A549 treated with DMSO at 1 μM for 4 hours (cell line): ENCODE measurements at places on chromosomes 4 and X. TPM values are rescaled to one million over a fixed set of nuclear protein-coding genes. Genes with fewer than 3 reads are reported as not detected.

CT45A10 gene
- total RNA-seq, result 0.23 to 0.55 TPM (median 0.37 TPM) in 4 of 5 replicates, not detected in the other

MAGED1 gene
- 68.0 to 105 TPM (median 82.1 TPM) in 5 replicates for total RNA-seq

GPR173 gene
- total RNA-seq, result 0.01 to 0.02 TPM in 2 of 5 replicates, not detected in the others

NPFFR2 gene
- total RNA-seq, result 0.08 TPM in 1 of 5 replicates, not detected in the others

LNX1 gene
- 0.03 to 0.09 TPM (median 0.04 TPM) in 4 of 5 replicates, not detected in the other for total RNA-seq

LUZP4 gene
- not detected in 5 replicates for total RNA-seq

CLDN22 gene
- not detected in 5 replicates for total RNA-seq

NUP62CL gene
- 14.0 to 18.1 TPM (median 16.5 TPM) in 5 replicates for total RNA-seq

HMGN5 gene
- total RNA-seq, result 2.0 to 3.4 TPM (median 2.5 TPM) in 5 replicates

IL2 gene
- not detected in 5 replicates for total RNA-seq

IGFBP7 gene
- total RNA-seq, result 180 to 323 TPM (median 220 TPM) in 5 replicates

VEGFC gene
- 14.8 to 17.3 TPM (median 16.8 TPM) in 5 replicates for total RNA-seq

ATOH1 gene
- total RNA-seq, result not detected in 5 replicates

ADGRG2 gene
- total RNA-seq, result 5.4 to 6.9 TPM (median 6.4 TPM) in 5 replicates

FOXR2 gene
- total RNA-seq, result not detected in 5 replicates

TSC22D3 gene
- 18.7 to 23.3 TPM (median 21.3 TPM) in 5 replicates for total RNA-seq

TRIML1 gene
- 0.05 TPM in 1 of 5 replicates, not detected in the others for total RNA-seq

HMX1 gene
- 0.13 to 0.23 TPM (median 0.15 TPM) in 4 of 5 replicates, not detected in the other for total RNA-seq

MAGEC2 gene
- total RNA-seq, result not detected in 5 replicates

TAF7L gene
- 0.08 to 0.15 TPM (median 0.13 TPM) in 5 replicates for total RNA-seq

TLR2 gene
- total RNA-seq, result 0.10 to 0.31 TPM (median 0.28 TPM) in 5 replicates

HSFX2 gene
- 0.13 TPM in 1 of 5 replicates, not detected in the others for total RNA-seq

DGAT2L6 gene
- total RNA-seq, result not detected in 5 replicates

HTN3 gene
- not detected in 5 replicates for total RNA-seq

RTL3 gene
- 0.06 TPM in 1 of 5 replicates, not detected in the others for total RNA-seq

CDS1 gene
- total RNA-seq, result 0.71 to 1.2 TPM (median 0.84 TPM) in 5 replicates

CLIC2 gene
- 0.05 to 0.23 TPM (median 0.17 TPM) in 4 of 5 replicates, not detected in the other for total RNA-seq

CD38 gene
- 8.4 to 12.4 TPM (median 9.5 TPM) in 5 replicates for total RNA-seq

TMEM47 gene
- total RNA-seq, result 0.56 to 1.1 TPM (median 0.84 TPM) in 5 replicates

GYPB gene
- not detected in 5 replicates for total RNA-seq

ETNPPL gene
- total RNA-seq, result 0.07 TPM in 1 of 5 replicates, not detected in the others

APELA gene
- total RNA-seq, result not detected in 5 replicates

NOCT gene
- 11.1 to 14.7 TPM (median 13.4 TPM) in 5 replicates for total RNA-seq

PPEF2 gene
- not detected in 5 replicates for total RNA-seq

EDA gene
- total RNA-seq, result 0.69 to 0.78 TPM (median 0.75 TPM) in 5 replicates

PLP1 gene
- not detected in 5 replicates for total RNA-seq

GPR34 gene
- total RNA-seq, result 0.07 to 0.11 TPM in 2 of 5 replicates, not detected in the others

OR13H1 gene
- total RNA-seq, result not detected in 5 replicates

UGT2B15 gene
- 0.06 to 0.11 TPM (median 0.08 TPM) in 4 of 5 replicates, not detected in the other for total RNA-seq

F9 gene
- not detected in 5 replicates for total RNA-seq

GAGE13 gene
- total RNA-seq, result not detected in 5 replicates

SPANXB1 gene
- 2.2 to 4.0 TPM (median 3.3 TPM) in 5 replicates for total RNA-seq

BLOC1S4 gene
- 11.9 to 16.0 TPM (median 14.5 TPM) in 5 replicates for total RNA-seq

CXCL6 gene
- 0.12 TPM in 1 of 5 replicates, not detected in the others for total RNA-seq

MGARP gene
- total RNA-seq, result 0.47 to 0.85 TPM (median 0.82 TPM) in 5 replicates

CXorf49 gene
- not detected in 5 replicates for total RNA-seq

GPC3 gene
- not detected in 5 replicates for total RNA-seq

SLC26A1 gene
- total RNA-seq, result 0.16 to 0.50 TPM (median 0.31 TPM) in 5 replicates

PCYT1B gene
- total RNA-seq, result 0.05 TPM in 1 of 5 replicates, not detected in the others

CYSLTR1 gene
- not detected in 5 replicates for total RNA-seq

HERC6 gene
- total RNA-seq, result 3.2 to 4.2 TPM (median 3.6 TPM) in 5 replicates

RAB9B gene
- 0.04 to 0.08 TPM (median 0.06 TPM) in 4 of 5 replicates, not detected in the other for total RNA-seq
